ENCODE measurements at places on chromosomes 12 and 14. TPM values are rescaled to one million over a fixed set of nuclear protein-coding genes. Genes with fewer than 3 reads are reported as not detected.

PAPLN gene
- total RNA-seq = 33.1 TPM

NFATC4 gene
- total RNA-seq = 54.5 TPM

FOXM1 gene
- 4.2 TPM for total RNA-seq

CEP170B gene
- total RNA-seq = 12.1 TPM

CLEC14A gene
- 60.1 TPM for total RNA-seq

SLC2A14 gene
- total RNA-seq = not detected

ESRRB gene
- total RNA-seq = not detected

CLEC4C gene
- total RNA-seq = not detected

SDS gene
- total RNA-seq = not detected

CAPZA3 gene
- not detected for total RNA-seq

NPAS3 gene
- 0.10 TPM for total RNA-seq

OAS2 gene
- 8.3 TPM for total RNA-seq

OR6C2 gene
- not detected for total RNA-seq

CCDC197 gene
- total RNA-seq = not detected

CCDC196 gene
- total RNA-seq = not detected

All from cardiac ventricle fibroblast (primary cell).